ENCODE measurements at places on chromosomes 6 and 20. TPM values are rescaled to one million over a fixed set of nuclear protein-coding genes. Genes with fewer than 3 reads are reported as not detected.
A peak's percentile ranks its signal among the peaks of the same experiment; 100 is the strongest.

DNA sequence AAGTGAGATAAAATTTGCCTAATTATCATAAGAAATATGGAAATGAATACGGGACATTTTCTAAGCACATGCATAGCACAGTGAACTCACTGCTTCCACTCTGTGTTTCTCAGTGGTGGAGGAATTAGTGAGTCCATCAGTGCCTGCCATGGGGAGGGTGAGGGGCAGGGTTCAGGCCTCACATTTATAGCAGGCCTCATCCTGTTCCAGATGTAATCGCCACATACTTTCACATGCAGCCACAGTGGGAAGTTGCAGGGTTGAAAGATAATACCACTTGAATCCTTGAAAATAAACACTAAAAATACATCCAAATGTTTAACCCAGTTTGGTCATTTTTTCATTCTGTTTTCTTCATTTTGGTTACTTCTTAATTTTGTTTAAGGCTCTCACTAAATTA lies 29.9 kb upstream of the ANKEF1 start:
- peaks cover 13% of the 10 kb centered on the region for H3K4me1 ChIP-seq
- no peak overlapping the region for H3K4me3 ChIP-seq
- H3K27ac ChIP-seq: no peak overlapping the region
- DNase-seq: no peak

GRCh38 chr6:27650620-27651370 lies 177.9 kb upstream of the ZNF184 start:
- H3K27ac ChIP-seq: peak overlapping the region; percentile 37
- H3K27me3 ChIP-seq: no peaks in the 10 kb centered on the region
- H3K36me3 ChIP-seq: no peaks in the 10 kb centered on the region
- H3K4me3 ChIP-seq: peak overlapping the region; percentile 34
- no peaks in the 10 kb centered on the region for H3K4me1 ChIP-seq
- DNase-seq: peak; percentile 86

DNA sequence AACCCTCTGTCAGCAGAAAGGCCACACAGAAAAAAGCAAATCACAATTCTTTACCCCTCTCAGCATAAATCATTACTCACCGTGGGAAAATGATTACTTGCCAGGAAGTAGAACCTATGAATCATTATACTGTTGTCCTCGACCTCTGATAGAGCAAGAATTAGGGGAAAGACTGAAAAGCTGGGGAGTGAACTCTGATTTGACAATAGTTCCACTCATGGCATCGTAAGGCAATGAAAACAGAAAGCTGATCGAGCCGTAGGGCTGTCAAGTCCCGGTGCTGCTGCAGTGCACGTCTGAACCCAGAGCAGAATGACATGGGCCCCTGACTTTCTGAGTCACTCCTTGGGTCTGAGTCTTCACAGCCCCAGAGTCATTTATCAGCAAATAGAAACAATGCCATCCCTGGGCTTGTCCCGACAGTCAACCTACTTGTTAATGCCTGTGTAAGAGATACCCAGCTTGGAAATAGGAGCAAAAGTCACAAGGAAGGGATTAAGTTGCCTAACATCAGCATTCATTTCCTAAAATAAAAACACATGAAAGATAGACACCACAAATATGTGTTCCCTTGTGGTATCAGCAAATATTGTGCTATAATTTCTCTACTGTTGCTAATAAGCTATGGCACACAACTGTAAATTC lies 224.8 kb upstream of the MARCKS start:
- H3K36me3 ChIP-seq: no peaks in the 10 kb centered on the region
- no peaks in the 10 kb centered on the region for H3K27me3 ChIP-seq
- peak overlapping the region; percentile 88 for H3K27ac ChIP-seq
- peaks cover 34% of the 10 kb centered on the region for H3K4me1 ChIP-seq
- DNase-seq: peak; percentile 78
- no peak overlapping the region for H3K4me3 ChIP-seq

GRCh38 chr20:47843886-47844567 lies 58.7 kb upstream of the SULF2 start:
- no peaks in the 10 kb centered on the region for H3K27me3 ChIP-seq
- H3K27ac ChIP-seq: no peak overlapping the region
- H3K36me3 ChIP-seq: no peaks in the 10 kb centered on the region
- DNase-seq: peak; percentile 55
- H3K4me3 ChIP-seq: no peak overlapping the region
- H3K4me1 ChIP-seq: no peaks in the 10 kb centered on the region

GRCh38 chr6:1468126-1468525 lies 78.8 kb downstream of the FOXF2 start:
- no peak overlapping the region for H3K27ac ChIP-seq
- no peaks in the 10 kb centered on the region for H3K36me3 ChIP-seq
- no peak for DNase-seq
- no peaks in the 10 kb centered on the region for H3K27me3 ChIP-seq
- H3K4me3 ChIP-seq: no peak overlapping the region
- H3K4me1 ChIP-seq: peaks cover 4% of the 10 kb centered on the region

Gene KDM1B
- 7.8 TPM for total RNA-seq

- H3K4me3 ChIP-seq: no peak overlapping the region
- H3K27ac ChIP-seq: no peak overlapping the region
- H3K27me3 ChIP-seq: no peaks in the 10 kb centered on the region
- DNase-seq: no peak
- no peaks in the 10 kb centered on the region for H3K4me1 ChIP-seq
These were observed 651.3 kb downstream of the KIF16B start for GRCh38 chr20:15921930-15922329.

Gene DUSP15
- total RNA-seq: 23.5 TPM

- DNase-seq: no peak
- H3K4me3 ChIP-seq: peak overlapping the region; percentile 52
- no peaks in the 10 kb centered on the region for H3K36me3 ChIP-seq
- peaks cover 8% of the 10 kb centered on the region for H3K4me1 ChIP-seq
- H3K27me3 ChIP-seq: peaks cover 18% of the 10 kb centered on the region
These were observed 898 bp downstream of the LAMA4 start for GRCh38 chr6:112253498-112253840.

DNA sequence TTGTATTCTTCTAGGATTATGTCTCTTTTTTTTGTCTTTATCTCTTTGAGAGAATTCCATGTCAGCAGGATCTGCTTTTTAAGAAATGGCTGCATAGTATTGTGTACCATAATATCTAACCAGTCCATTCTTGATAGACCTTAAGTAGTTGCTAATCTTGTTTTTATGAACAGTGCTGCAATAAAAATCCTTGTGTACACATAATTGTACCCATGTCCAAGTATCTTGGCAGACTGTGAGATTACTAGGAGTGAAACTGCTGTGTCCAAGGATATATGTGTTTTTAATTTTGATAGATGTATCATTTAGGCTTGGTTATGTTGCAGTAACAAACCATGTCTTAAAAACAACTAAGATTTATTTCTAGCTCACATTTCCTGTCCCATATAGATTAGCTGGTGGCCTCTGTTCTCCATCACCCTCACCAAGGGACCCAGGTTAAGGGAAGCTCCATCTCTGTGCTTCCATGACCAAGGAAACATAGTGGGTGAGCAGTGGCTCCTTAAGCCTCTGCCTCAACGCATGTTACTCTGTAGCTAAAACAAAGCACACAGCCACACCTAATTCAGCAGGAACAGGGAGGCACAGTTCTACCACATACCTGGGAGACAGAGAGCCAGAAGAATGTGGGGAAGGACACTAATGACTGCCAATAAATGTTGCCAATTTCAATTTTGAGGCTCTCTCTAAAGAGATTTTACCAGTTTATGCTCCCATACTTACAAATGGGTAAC lies 12.1 kb upstream of the SUMO4 start:
- peak; percentile 6 for DNase-seq
- peak overlapping the region; percentile 56 for H3K27ac ChIP-seq
- H3K4me3 ChIP-seq: no peak overlapping the region

Gene DYNLT1
- 81.4 TPM for total RNA-seq

GRCh38 chr6:112980676-112981075 lies 633.5 kb downstream of the RFPL4B start:
- no peak overlapping the region for H3K4me3 ChIP-seq
- DNase-seq: no peak
- no peak overlapping the region for H3K27ac ChIP-seq
- H3K27me3 ChIP-seq: no peaks in the 10 kb centered on the region
- no peaks in the 10 kb centered on the region for H3K4me1 ChIP-seq
